ENCODE measurements at places on chromosomes 7 and 10.

GRCh38 chr7:82335001-82335400, 108.6 kb downstream of the CACNA2D1 start:
- DNase-seq, result no peak

DNA sequence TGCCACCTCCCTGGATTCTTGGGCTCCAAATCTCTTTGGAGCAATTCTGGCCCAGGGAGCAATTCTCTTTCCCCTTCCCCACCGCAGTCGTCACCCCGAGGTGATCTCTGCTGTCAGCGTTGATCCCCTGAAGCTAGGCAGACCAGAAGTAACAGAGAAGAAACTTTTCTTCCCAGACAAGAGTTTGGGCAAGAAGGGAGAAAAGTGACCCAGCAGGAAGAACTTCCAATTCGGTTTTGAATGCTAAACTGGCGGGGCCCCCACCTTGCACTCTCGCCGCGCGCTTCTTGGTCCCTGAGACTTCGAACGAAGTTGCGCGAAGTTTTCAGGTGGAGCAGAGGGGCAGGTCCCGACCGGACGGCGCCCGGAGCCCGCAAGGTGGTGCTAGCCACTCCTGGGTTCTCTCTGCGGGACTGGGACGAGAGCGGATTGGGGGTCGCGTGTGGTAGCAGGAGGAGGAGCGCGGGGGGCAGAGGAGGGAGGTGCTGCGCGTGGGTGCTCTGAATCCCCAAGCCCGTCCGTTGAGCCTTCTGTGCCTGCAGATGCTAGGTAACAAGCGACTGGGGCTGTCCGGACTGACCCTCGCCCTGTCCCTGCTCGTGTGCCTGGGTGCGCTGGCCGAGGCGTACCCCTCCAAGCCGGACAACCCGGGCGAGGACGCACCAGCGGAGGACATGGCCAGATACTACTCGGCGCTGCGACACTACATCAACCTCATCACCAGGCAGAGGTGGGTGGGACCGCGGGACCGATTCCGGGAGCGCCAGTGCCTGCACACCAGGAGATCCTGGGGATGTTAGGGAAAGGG, 913 bp downstream of the NPY start:
- no peak for DNase-seq

GRCh38 chr7:30526163-30526562, 21.5 kb upstream of the GGCT start:
- DNase-seq, result no peak

DNA sequence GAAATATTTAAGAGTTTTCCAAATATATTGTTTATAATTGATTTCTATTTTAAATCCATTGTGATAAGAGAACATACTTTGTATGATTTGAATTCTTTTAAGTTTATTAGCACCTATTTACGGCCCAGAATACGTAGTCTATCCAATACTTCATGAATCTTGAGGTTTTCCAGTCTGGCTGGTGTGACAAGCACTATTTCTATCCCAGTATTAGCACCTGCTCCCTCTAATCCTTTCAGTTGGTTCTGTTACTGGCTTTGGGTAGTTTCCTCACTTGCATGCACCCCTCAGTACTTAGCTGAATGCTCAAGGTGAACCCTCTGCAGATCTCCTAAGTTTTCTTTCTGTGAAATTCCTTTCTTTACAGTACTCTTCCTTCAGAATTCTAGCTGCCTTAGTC, 166.8 kb downstream of the C1GALT1 start:
- DNase-seq, result no peak

- no peak for DNase-seq
These were observed 27.7 kb upstream of the GLI3 start for GRCh38 chr7:42264702-42265101.

GRCh38 chr10:50586740-50587088, 37.0 kb downstream of the SGMS1 start:
- no peak for DNase-seq

- DNase-seq, result no peak
These were observed 167.0 kb downstream of the GATA3 start for GRCh38 chr10:8221451-8221850.

- no peak for DNase-seq
These were observed 101.0 kb upstream of the GATA3 start for GRCh38 chr10:7953447-7953846.

DNA sequence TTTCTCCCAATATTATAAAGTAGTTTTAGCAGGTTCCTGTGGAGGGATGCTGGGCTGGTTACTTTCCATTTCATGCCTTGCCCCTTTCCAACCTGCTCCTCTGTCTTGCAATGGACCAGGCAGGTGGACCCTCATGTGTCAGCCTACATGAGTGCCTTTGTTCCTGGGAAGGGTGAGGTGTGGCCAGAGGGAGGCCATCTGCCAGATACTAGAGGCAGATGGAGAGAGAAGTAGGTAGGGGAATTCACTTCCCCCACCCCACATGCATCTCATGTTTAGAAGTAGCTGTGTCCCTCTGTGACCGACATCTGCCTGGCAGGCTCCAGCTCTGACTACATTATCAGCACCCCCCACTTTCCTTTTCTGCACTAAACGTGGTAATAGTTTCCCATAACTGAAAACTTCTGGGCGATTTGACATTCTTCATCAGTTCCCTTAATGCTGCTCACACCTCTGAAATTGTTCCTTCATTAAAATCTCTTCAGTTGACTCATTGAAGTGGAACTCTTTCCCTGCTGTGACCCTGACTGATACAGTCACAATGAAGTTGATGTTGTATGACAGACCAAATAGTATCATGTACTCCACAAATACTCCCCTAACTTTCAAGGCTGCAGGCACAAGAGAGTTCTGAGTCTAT, 396.3 kb upstream of the FZD8 start:
- DNase-seq, result no peak

DNA sequence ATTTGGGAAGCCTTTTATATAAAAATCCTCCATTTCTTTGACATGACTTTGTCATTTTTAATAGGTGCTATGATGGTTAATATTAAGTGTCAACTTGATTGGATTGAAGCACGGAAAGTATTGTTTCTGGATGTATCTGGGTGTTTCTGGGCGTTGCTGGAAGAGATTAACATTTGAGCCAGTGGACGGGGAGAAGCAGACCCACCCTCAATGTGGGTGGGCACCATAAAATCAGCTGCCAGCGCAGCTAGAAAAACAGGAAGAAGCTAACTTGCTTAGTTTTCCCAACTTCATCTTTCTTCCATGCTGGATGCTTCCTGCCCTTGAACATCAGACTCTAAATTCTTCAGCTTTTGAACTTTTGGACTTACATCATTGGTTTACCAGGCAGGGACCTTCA, 1003.0 kb downstream of the SORCS3 start:
- no peak for DNase-seq

All from activated CD4-positive, CD25-positive, alpha-beta regulatory T cell treated with anti-CD3 and anti-CD28 coated beads, Interleukin-2, amount 50 U/mL, for 16 hours (primary cell).